ENCODE measurements at places on chromosomes 7 and 10.
A peak's percentile ranks its signal among the peaks of the same experiment; 100 is the strongest.

DNA sequence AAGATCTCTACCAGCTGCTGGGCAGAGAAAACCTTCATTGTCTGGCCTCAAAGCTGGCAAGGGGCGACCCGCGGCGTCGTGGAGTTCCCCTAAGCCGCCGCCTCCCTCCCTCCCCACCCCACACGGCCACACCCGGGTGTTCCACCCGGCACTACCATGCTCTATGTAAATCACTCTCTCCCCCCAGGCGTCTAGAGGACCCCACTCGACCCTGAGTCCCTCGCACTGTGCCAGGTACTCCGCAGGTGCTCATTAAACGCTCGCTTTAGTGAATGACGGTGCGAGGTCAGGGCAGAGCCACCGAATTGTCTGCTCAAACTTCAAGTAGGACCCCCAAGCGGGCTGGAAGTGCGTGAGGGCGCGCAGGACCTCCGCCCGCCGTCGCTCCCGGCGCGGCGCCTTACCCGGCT is 628 bp downstream of the PARP12 start:
- no peak for DNase-seq

DNA sequence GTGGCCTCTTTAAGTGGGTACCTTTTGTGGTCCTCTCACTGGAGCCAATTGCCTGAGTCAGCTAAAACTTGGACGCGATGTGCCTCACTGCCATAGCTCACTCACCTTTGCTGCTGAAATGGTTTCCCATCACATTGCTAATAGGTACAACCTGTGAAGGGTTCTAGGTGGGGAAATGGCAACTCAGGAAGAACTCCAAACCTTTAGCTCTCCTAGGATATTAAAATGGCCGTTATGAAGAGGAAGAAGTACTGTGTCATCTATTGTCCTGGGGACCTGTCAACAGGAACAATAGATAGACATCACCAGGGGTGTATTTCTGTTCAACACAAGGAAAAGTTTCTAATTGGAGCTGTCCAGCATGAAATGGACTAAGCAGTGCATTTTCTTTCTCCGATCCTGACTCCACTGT is 1.2 kb upstream of the ZNF655 start:
- no peak for DNase-seq

GRCh38 chr7:91459539-91459938 is 195.3 kb downstream of the FZD1 start:
- DNase-seq: no peak

DNA sequence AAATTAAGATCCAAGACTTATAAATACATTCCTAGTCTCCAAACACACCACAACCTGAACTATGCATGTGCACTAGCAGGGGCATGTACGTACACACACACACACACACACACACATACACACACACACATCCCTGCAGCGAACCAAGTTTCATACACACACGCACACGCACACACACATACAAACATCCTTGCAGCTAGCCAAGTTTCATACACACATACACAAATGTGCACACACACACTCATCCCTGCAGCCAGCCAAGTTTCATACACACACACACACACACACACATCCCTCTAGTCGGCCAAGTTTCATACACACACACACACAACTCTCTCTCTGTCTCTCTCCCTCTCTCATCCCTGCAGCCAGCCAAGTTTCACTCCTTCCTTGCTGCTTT is 82.7 kb upstream of the WIPF3 start:
- no peak for DNase-seq

DNA sequence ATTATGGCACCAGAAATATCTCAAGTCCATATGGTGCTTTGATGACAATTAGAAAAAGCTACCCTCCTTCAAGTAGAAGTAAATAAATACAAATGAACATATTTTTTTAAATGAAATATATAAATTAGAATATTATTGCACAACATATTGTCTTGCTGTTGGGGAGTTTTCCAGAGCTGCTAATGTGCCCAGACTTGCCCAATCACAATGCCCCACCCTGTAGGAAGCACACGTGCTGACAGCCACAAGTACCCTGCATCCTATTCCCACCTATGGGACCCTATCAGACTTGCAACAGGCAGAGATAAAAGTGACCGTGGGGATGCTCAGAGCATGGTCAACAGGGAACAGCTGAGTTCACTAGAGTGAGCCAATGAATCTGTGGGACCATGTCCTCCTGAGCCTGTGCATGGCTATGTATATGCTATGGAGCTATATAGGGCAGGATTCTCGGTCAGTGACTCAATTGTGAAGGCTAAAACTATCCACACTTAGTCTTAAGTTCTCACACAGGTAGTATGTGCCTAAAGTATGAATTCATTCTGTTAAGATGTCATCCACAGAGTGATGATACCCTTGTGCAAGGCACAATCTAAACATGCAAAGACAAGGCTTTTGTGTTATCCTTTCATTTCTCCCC is 336.0 kb downstream of the HGF start:
- no peak for DNase-seq

DNA sequence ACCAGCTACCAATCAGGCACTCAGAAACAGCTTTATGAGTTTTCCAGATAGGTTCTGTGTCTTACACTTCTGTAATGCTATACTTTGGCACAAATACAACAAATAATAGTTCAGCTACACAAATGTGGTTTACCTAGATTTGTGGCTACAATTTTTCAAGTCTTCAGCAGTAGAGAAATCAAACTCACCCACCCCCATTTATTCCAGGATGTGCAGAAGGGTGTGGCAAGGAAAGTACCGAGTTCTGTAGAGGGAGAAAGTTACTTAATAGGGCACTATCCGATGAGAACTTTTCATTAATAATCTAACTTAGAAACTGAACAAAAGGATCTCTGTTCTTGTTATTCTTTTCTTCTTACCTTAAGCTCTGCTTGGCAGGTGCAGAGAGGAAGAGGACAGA is 30.3 kb upstream of the ATP6V0A4 start:
- DNase-seq: no peak

DNA sequence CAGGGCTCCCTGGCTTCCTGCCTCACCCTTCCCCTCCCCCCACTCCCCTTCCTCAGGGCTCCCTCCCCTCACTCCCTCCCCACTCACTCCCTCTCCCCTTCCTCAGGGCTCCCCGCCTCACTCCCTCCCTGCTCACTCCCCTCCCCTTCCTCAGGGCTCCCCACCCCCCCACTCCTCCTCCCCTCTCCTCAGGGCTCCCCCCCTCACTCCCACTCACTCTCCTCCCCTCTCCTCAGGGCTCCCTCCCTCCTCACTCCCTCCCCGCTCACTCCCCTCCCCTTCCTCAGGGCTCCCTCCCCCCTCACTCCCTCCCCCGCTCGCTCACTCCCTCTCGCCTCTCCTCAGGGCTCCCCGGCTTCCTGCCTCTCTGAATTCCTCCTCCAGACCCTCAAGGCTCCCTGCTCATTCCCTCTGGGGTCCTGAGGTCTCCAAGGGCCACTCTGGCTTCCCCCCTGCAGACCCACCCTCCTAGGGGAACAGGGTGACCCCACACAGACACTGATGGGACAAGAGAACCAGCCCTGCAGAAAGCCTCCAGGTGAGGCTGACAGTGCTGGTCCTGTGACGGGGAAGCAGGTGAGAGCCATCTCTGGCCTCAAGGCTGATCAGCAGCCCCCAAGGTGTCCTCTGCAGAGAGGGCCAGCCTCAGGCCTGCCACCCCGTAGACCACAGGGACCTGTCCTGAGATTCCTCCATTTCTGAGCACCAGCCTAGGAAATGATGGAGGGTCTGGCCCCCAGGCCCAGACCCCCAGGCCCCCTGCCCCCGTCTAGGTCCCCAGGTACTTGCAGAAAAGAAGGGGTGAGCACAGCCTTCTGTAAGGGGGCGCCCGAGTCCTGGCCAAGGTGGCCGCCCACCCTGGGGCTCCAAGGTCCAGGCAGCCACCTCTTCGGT is 47.2 kb downstream of the PWWP2B start:
- no peak for DNase-seq

GRCh38 chr10:82136103-82136502 is 261.1 kb downstream of the NRG3 start:
- DNase-seq: no peak

DNA sequence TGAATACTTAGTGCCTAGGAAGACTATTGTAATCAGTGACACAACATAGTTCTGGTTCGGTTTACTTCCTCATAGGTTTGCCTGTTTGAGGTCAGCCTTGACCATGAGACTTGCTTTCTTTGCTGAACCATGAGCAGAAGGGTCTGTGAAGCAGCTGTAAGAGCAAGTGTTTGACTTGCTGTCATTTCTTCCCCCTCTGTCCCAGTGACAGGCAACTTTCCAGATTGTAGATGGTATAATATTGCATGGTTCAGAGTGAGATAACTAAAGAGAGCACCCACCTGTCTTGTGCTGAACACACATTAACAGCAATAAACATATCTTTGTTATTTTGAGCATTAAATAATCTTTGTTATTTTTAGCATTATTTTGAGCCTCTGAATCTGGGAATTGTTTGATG is 9.3 kb upstream of the RTKN2 start:
- no peak for DNase-seq

DNA sequence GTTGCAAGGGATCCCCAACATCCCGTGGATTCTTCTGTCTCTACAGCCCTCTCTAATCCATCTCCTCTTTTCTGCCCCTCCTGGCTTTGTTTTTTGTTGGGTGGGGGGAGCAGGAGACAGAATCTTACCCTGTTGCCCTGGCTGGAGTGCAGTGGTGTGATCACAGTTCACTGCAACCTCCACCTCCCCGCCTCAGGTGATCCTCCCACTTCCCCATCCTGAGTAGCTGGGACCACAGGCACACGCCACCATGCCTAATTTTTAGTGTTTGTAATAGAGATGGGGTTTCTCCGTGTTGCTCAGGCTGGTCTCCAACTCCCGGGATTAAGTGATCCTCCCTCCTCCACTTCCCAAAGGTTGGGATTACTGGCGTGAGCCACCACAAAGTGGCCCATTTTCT is 121.8 kb downstream of the MYL10 start:
- no peak for DNase-seq

GRCh38 chr10:102629661-102630614 is 14.3 kb upstream of the TRIM8 start:
- DNase-seq: no peak

DNA sequence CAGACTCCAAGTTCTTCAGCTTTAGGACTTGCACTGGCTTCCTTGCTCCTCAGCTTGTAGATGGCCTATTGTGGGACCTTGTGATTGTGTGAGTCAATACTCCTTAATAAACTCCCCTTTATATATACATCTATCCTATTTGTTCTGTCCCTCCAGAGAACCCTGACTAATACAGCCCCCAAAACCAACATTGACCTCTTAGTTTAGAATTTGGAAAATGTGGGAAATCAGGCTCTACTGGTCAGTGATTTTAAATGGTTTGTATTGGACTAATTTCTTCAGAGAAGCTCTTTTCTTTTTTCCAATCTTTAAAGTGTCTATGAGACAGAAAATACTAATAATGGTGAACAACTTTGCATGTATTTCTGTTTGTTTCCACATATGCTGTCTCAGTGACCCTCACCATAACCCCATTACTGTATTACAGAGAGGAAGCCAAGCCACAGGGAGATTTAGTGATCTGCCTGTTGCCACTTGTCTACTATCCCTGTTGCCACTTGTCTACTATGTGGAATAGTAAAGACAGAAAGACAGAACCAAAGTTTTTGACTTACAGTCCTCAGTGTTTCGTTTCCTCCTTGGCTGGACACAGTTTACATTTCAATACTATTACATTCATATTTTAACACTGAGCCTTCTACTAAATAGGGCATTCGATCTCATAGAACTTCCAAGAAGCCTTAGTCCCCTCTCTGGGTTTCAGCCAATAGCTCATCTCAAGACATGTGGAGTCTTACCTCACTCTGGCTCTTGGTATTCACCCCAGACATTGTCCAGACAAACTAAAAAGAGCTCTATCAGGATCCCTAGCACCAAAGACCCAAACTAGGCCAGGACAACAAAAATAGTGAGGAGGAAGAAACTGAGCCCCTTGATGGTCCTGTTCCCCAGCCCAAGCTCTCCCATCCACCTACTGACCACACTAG is 121.0 kb downstream of the AKR1D1 start:
- no peak for DNase-seq

DNA sequence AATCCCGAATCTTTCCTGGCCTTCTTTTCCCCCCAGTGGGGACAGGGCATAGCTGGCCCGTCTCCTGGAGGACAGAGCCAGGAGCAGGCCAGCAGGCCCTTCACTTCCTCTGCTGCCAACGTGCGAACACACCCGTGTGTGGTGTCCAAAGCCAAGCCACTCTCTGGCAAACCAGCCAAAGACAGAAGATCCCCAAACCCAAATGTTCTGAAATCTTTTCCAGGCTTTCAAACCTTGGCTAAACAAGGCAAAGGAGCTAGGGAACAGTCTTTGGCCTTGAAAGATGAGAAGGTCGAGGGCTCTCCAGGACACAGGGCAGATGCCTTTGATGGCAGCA is 63.0 kb downstream of the PROSER2 start:
- no peak for DNase-seq

GRCh38 chr10:122307669-122308416 is 36.7 kb downstream of the BTBD16 start:
- DNase-seq: peak; percentile 18

DNA sequence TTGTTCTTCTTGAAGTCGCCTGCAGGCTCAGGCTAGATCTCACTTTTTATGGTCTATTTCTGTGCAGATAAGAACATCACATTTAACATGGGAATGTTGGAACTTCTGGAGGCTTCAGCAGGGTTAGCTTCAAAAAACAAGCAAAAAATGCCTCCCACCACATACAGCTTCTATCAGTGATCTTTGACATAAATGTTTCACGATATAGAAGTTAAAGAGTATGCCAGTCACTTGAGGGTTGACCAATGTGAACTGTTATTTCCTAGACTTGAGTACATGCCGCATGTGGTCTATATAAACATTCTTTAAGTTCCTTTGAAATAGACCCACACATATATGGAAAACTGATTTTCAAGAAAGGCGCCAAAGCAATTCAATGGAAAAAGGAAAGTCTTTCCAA is 219.2 kb upstream of the KLF14 start:
- no peak for DNase-seq

DNA sequence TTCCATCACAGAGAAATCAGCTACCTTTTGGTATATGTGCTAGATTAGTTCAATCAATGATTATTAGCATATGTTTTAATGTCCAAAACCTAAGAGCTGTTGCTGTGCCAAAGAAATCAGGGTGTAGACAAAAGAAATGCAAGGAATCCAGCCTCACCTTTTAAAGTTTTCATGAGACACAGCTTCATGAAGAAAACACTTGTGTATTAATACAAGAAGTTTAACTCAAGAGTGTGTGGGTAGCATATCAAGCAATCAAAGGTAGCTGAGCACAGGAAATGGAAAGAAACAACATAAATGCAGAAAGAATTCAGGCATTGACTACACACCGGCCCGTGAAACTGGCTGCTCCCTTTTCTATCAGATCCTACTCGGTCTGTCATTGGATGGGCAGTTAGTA is 76.0 kb upstream of the CAV2 start:
- no peak for DNase-seq
